Esophagus muscularis mucosa (tissue), 4 donors: ENCODE measurements at places on chromosomes 16 and 17. TPM values are rescaled to one million over a fixed set of nuclear protein-coding genes. Genes with fewer than 3 reads are reported as not detected.

SLFN11 gene
- total RNA-seq = 21.1 TPM

ATAD5 gene
- total RNA-seq = 0.46 TPM

KCNH4 gene
- 0.19 TPM for total RNA-seq

HIGD1B gene
- total RNA-seq = 7.4 TPM

- peak overlapping the region; percentile 44 for H3K27ac ChIP-seq
- H3K27me3 ChIP-seq = no peaks in the 10 kb centered on the region
- DNase-seq = no peak
- peaks cover 11% of the 10 kb centered on the region for H3K4me1 ChIP-seq
These were observed 10.6 kb downstream of the KSR1 start for GRCh38 chr17:27466743-27467375.

- H3K36me3 ChIP-seq = peaks cover 25% of the 10 kb centered on the region
- H3K4me3 ChIP-seq = peak overlapping the region; percentile 39
- DNase-seq = no peak
- no peaks in the 10 kb centered on the region for H3K27me3 ChIP-seq
- H3K27ac ChIP-seq = peak overlapping the region; percentile 95
These were observed 700 bp downstream of the MFAP4 start for GRCh38 chr17:19386051-19386929.

GRCh38 chr17:72772331-72772821 lies 320.1 kb downstream of the SLC39A11 start:
- H3K27me3 ChIP-seq = no peaks in the 10 kb centered on the region
- H3K4me1 ChIP-seq = no peaks in the 10 kb centered on the region
- H3K4me3 ChIP-seq = no peak overlapping the region
- no peak for DNase-seq

DNA sequence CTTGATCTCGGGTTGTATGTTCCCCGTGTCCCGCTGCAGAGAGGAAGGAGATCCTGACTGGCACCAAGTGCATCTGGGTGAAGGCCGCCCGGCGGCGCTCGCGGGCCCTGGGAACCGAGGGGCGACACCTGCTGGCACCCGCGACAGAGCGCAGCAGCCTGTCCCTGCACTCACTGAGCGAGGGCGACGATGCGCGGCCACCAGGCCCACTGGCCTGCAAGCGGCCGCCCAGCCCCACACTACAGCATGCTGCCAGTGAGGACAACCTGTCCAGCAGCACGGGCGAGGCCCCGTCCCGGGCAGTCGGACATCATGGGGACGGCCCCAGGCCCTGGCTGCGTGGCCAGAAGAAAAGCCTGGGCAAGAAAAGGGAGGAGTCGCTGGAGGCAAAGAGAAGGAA lies 7.5 kb downstream of the BTBD17 start:
- no peak overlapping the region for H3K4me3 ChIP-seq
- DNase-seq = no peak
- H3K4me1 ChIP-seq = no peaks in the 10 kb centered on the region
- no peak overlapping the region for H3K27ac ChIP-seq
- H3K36me3 ChIP-seq = no peaks in the 10 kb centered on the region

GRCh38 chr17:48441231-48441711 lies 11.3 kb upstream of the SKAP1 start:
- no peaks in the 10 kb centered on the region for H3K4me1 ChIP-seq
- no peaks in the 10 kb centered on the region for H3K27me3 ChIP-seq
- no peak overlapping the region for H3K27ac ChIP-seq
- DNase-seq = no peak
- no peaks in the 10 kb centered on the region for H3K36me3 ChIP-seq
- no peak overlapping the region for H3K4me3 ChIP-seq

PLD6 gene
- total RNA-seq = 9.7 TPM
